Activated CD8-positive, alpha-beta memory T cell treated with anti-CD3 and anti-CD28 coated beads, Interleukin-2, amount 10 ng/mL, durations not matched to agents 7 days and 5 days (primary cell): ENCODE measurements at places on chromosomes 3 and 15.

- no peak for DNase-seq
Measured at GRCh38 chr15:35986191-35986721, 440.3 kb upstream of the DPH6 start.

DNA sequence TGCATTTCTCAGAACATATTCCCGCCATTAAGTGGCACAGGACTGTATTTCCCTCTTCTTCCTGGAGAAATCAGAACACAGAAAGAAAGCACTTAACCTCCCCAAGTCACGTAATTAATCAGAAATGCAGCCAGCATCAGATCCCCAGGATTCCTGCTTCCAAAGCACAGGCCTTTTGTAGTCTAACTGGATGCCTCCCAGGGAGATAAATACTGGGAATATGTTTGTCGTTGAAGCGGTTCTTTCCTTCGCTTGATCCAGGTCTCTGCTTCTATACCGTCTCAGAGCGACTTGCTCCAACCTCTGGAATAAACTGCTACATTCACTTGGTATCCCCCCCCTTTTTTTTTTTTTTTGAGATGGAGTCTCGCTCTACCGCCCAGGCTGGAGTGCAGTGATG, 198.6 kb downstream of the KBTBD8 start:
- no peak for DNase-seq

DNA sequence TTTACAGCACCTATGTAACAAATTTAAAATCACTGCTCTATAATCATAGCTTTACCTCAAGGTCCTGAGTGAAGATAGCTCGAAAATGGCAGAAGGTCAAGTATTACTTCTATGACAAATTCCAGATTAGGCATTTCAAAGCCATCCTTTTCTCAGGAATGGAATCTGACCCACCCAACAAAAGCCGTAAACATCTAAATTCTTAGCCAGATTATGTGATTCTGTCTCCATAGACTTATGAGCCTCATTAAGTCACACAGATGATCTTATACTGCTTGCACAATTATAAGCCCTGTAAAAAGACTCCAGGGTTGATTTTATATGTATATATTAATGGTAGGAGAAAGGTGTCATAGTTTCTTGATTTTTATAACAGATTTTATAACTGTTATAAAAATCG, 56.9 kb downstream of the CEP152 start:
- DNase-seq: no peak

DNA sequence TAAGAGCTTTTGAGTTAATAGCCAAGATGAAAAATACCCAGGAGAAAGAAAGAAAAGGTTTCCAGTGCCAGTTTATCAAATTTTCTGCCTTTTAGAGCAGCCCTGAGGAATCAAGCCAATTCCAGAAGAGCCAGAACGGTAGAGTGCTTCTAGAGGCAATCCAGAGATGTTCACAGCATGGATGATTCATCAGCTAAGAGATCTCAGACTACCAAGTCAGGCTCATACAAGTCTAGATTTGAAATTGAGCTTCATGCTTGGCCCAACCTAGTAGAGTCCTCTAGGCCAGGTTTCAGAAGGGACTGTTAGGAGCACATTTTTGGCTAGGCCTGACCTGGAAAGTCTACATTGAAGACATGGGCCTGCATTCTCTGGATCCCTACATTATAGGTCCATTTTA, 15.5 kb downstream of the WDR48 start:
- no peak for DNase-seq

DNA sequence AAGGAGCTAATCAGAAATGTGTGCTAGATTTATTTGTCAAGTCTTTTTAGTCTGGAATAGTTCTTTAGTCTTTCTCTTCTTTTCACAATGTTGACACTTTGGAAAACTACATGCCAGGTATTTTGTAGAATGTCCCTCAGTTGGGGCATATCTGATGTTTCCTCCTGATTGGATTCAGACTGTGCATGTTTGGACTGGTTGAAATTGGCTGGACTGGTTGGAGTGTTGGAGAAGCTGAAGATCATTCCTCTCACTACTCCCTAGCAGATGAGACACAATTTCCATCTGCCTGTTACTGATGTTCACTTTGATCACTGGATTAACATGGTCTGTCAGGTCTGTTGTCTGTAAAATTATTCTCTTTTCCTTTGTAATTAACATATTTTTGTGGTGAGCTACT, 3.7 kb downstream of the NME9 start:
- no peak for DNase-seq
